Ureter (tissue), 1 donor: ENCODE measurements at places on chromosomes 6 and 20. TPM values are rescaled to one million over a fixed set of nuclear protein-coding genes. Genes with fewer than 3 reads are reported as not detected.

DNA sequence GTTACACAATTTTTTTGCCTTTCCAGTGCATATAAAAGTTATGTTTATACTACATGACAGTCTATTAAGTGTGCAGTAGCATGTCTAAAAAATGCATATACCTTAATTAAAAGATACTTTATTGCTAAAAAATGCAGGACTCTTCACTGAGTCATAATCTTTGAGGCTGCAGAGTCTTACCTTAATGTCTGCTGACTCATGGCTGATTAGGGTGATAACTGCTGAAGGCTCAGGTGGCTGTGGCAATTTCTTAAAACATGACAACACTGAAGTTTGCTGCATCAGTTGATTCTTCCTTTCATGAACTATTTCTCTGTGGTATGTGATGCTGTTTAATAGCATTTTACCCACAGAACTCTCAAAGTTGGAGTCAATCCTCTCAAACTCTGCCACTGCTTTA is 19.1 kb downstream of the ZSCAN23 start:
- DNase-seq, result no peak

GRCh38 chr6:105196076-105196475 is 16.3 kb upstream of the POPDC3 start:
- DNase-seq, result no peak

DNA sequence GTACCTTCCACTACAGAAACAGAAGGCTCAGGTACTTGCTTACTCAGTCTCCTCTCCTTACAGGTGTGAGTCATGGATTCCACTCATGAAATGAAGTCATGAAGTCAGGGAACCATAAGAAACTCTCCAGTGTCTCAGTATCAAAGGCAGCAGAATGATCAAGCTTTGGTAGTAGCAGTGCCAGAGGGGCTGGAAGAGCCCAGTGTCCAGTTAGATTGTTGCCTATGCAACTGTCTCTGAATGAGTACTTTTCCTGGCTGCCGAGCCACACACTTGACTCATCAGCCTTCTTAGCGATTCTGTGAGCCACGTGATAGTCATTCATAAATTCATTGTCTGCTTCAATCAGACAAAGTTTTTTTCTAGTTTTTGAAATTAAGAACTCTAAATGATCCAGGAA is 52.2 kb upstream of the DTNBP1 start:
- DNase-seq, result no peak

DNA sequence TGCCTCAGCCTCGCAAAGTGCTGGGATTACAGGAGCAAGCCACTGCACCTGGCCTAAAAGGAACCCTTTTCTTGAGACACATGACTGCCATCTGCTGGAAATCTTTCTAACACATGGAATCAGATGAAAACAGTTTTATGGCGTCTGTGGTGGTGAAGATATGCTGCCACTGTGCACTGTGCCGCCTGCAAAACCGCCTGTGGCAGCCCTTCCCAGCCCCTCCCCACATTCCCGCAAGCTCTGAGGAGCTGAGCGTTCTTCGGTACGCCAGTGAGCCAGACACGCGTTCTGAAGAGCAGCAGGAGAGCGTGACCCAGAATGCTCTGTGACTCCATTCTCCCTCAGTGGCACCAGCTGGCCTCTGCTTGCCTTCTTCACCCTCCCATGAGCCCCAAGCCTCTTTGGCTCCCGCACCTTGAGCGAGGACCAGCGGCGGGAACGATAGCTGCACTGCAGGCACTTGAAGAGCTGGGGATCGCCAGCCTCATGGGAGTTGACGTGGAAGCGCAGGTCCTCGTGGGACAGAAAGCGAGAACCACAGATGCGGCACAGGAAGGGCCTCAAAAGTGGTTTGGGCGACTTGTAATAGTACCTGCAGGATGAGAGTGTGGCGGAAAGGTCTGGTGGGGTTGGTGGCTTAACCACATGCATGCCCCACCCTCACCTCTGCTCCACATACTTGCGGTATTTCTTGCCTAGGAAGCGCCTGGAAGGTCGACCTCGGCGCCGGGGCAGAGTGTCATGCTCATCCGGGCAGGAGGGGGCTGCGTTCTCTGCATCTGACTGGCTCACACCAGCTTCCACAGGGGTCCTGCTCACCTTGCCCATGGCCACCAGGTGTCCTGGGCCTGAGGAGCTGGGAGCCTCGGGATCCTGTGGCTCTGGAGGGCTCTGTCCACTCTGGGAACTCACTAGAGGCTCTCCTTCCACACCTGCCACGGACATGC is 8.7 kb downstream of the ZNF335 start:
- no peak for DNase-seq

GRCh38 chr6:97462938-97463598 is 180.1 kb upstream of the MMS22L start:
- DNase-seq, result no peak

SLC35D3 gene
- total RNA-seq, result not detected

- peak; percentile 63 for DNase-seq
Observed at GRCh38 chr6:17987697-17988421, 424 bp upstream of the KIF13A start.

DNA sequence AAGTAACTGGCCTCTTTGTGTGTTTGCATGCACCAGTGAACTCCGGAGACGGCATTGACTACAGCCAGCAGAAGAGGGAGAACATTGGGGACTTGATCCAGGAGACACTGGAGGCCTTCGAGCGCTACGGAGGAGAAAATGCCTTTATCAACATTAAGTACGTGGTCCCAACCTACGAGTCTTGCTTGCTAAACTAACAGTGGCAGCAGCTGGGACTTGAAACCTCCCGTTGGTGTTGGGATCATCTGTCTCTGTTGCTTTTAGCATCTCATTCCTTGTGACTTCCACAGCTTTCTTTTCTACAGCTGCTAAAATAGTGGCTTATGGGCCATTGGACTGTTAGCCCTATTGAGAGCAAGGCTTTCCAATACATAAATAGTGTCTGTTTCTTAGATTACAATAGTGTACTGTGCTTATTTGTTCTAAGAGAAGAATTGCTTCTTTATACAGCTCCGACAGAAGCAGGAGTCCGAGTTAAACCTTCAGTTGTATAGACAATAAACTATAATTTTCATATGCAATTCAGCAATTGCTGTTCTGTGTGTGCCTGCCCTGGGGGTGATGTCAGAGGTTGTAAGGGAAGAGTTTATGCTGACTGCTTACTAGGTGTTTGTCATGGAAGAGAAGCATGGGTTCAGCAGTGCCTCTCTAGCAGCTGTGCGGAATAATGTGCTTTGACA is 99.6 kb upstream of the QKI start:
- DNase-seq, result no peak

GRCh38 chr6:71103130-71103529 is 146.3 kb upstream of the B3GAT2 start:
- no peak for DNase-seq

DNA sequence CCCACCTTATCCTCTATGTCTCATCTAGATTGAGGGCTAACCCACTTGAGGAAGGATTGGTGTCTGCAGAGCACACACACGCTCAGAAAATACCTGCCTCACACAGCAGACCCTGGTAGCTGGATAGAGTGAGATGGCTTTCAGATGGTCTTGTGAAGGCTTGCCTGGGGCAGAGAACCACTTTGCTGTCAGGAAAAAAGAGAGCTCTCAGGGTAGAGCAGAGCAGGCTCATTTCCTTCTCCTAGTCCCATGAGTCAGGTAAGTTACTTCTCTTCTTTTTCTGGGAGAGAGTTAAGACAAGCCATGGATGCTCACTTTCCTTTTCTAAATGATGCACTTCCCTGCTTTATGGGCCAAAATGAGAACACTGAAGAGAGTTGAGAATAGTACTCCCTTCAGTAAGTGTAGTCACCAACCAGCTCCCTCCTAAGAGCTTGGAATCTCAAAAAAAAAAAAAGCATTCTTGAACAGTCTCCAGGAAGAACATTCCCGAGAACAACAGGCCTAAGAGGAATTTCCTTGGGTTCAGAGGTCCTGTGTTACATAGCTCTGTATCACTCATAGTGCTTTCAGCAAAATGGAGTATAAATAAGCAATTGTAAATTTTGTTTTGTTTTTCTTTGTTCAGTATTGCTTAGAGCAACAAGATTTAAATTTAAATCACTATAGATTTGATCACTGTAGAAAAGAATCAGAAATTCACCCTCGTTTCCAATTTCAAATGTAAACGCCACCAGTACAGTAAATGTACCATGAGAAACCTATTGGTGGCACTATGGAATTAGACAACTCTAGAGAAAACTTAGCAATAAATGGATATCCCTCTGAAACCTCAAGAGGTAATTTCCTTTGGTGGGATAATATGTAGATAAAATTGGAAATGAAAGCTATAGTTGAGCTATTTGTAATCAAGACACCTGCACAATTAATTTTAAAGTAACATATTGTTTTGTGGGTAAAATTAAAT is 530.3 kb downstream of the RFPL4B start:
- no peak for DNase-seq

PARD6B gene
- 27.0 TPM for total RNA-seq

GRCh38 chr6:132865829-132866228 is 51.5 kb downstream of the RPS12 start:
- DNase-seq, result no peak

GRCh38 chr6:148954934-148955333 is 208.1 kb downstream of the UST start:
- no peak for DNase-seq

- no peak for DNase-seq
Observed at GRCh38 chr6:154522576-154522975, 12.1 kb upstream of the CNKSR3 start.

DNA sequence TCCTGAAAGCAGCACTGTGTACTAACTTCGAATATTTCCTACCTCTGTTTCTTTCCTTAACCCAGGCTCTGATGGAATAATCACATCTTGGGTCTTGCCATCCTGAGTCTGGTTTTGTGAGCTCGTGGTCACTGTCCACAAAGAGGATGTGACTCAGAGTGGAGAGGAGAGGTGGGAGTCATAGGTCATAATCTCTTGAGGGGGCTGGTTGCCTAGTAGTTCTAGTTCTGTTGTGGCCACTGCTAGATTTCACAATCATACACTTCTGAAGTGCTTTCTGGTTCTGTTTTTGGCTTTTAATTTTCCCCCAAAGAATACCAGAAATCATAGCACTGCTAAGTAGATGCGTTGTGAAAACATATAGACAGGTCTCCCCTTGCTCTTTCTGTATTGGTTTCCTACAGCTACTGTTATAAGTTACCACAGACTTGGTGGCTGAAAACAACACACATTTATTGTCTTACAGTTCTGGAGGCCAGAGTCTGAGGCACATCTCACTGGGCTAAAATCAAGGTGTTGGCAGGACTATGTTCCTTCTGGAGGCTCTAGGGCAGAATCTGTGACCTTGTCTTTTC is 102.8 kb downstream of the NRSN1 start:
- no peak for DNase-seq

NOTCH4 gene
- 19.4 TPM for total RNA-seq

ZHX3 gene
- 49.3 TPM for total RNA-seq

DNA sequence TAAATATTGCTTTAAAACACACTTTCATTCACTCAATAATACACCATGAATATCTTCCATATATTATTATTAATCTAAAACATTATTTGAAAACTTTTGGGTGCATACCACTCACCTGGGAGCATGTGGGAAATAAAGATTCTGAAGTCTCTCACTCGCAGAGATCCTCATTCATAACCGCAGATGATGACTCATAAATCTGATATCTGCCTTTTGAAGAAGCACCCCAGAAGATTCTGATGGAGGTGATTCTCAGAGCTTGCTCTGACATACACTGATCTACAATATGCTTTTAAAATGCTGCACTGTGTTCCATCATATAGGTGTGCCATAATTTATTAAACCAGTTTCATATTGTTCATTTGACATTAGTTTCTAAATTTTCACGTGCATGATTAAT is 135.0 kb upstream of the SGK1 start:
- DNase-seq, result no peak

EBF4 gene
- 30.3 TPM for total RNA-seq

KCNG1 gene
- 22.4 TPM for total RNA-seq

DNA sequence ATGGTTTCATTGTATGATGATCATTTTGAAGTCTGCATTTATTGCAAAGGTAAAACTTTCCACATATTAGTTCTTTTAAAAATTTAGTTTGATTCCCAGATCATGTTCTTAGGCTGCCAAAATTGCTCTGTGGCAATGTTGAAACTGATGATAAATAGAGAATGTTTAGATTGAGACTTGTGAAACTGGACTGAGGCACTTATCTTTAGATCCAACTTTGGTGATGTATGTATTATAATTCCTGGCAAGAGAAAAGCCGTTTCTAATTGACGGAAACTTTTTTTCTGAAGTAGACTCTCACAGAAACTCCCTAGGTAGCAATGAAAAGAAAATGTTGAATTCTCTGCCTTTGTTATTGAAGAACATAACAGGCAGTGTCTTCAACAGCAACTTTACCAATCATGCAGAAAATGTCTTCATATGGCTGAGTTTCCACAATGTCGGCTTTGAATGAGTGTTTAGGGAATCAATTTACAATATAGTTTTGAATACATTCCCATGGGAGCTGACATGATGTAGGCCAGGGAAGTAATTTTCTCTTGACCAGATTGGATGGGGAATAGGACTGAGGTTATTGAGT is 456.2 kb downstream of the CD109 start:
- DNase-seq, result no peak

PNPLA1 gene
- total RNA-seq, result 0.21 TPM

FRMD1 gene
- total RNA-seq, result 0.52 TPM

GABRR1 gene
- not detected for total RNA-seq

DNA sequence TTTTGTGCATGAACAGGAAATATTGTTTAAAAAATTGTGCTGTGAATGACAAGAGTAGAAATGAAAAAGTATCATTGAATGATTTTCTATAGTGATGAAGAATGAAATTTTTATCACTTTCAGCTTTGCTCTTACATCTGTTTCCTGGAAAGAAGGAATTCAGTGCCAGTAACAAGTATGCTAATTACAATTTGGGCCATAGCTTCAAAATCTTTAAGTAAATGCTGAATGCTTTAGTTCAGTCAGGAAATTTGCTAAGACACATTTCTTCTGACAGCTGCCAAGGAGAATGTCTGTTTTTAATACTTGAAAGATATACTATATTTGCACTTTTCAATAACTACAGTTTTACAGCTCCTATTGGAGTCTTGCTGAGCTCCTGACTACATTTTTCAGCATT is 203.7 kb upstream of the RSPO3 start:
- DNase-seq, result no peak

- peak; percentile 61 for DNase-seq
Observed at GRCh38 chr6:87701344-87701675, 723 bp downstream of the AKIRIN2 start.

- DNase-seq, result no peak
Observed at GRCh38 chr6:17347012-17347411, 46.4 kb upstream of the CAP2 start.

- DNase-seq, result no peak
Observed at GRCh38 chr6:113120224-113120581, 736.9 kb upstream of the MARCKS start.
